ENCODE measurements at places on chromosomes 16 and 17.

GRCh38 chr17:60645918-60646523, 31.6 kb upstream of the BCAS3 start:
- no peak for DNase-seq

GRCh38 chr16:89094252-89094879, 714 bp downstream of the ACSF3 start:
- no peak for DNase-seq

- no peak for DNase-seq
Measured at GRCh38 chr16:8229011-8229520, 361.2 kb downstream of the TMEM114 start.

GRCh38 chr17:66306446-66306845, 4.0 kb downstream of the PRKCA start:
- no peak for DNase-seq

DNA sequence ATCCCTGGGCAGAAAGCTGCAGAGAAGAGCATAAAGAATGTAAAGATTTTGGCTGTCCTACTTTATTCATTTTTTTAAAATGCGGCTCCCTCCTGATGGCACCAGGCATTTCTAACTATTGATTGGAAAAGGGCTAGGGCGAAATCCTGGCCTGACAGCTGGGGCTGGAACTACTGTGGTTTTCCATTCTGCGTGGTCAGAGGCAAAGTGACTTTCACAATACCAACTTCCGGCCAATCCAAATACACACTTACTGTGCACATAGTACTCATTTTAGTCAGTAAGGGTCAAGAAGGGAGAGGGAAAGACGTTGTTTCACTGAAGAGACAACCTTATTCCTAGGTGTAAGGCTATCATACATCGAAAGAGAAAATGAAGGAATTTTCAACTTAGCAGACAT, 113.8 kb upstream of the PMFBP1 start:
- DNase-seq: no peak

GRCh38 chr17:58264407-58265103, 16.2 kb downstream of the MPO start:
- DNase-seq: no peak

- no peak for DNase-seq
Measured at GRCh38 chr16:59168461-59169114, 434.5 kb upstream of the GOT2 start.

GRCh38 chr16:87436225-87437172, 44.4 kb downstream of the MAP1LC3B start:
- peak; percentile 33 for DNase-seq

DNA sequence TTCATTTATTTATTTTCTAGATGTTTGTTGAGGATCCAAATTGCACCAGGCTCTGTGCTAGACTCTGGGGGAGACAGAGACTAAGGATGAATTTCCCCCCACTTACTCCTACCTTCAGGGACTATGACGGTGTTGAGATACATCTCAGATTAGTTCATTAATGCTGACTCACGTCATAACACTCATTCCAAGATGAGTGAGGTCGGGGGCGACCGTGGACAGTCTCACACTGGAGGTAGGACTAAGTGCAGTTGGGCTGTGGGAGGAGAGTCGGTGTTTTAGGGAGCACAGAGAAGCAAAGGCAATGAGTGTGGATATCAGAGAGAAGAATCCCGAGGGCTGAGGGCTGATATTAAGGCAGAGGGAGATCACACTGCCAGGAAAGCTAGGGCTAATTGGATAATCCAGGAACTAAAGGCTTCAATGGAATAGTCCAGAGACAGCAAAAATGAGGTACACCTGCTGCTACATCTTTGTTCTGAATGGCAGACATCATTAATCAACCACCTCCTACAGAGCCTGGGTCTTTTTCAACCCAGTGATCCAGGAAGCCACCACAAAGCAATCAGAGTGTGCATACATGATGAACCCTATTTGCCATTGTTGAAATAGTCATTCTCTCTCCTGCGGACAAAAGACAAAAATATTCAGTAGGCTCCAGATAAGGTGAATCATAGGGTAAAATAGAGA, 38.6 kb upstream of the CACNG4 start:
- DNase-seq: no peak

- DNase-seq: no peak
Measured at GRCh38 chr16:83306961-83307593, 500.7 kb upstream of the HSBP1 start.

DNA sequence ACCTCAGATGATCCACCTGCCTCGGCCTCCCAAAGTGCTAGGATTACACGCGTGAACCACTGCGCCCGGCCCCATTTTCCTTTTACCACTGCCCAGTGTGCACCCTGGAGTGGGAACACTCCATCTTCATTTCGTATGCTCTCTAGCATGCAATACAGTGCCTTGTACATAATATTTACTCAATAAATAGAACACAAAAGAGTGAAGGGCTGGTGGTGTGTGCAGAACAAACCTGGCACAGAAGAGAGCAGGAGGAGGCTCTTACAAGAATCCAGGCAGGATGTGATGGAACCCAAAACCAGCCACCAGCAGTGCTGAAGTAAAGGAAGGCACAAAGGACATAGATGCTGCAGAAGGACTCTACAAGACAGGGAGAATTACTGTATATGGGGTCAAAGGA, 7.3 kb downstream of the KRT37 start:
- no peak for DNase-seq

- no peak for DNase-seq
Measured at GRCh38 chr17:57975044-57975443, 13.0 kb downstream of the VEZF1 start.
